ENCODE measurements at places on chromosomes 16 and 17. TPM values are rescaled to one million over a fixed set of nuclear protein-coding genes. Genes with fewer than 3 reads are reported as not detected.

Gene C16orf95
- polyA plus RNA-seq: 4.0 TPM

DNA sequence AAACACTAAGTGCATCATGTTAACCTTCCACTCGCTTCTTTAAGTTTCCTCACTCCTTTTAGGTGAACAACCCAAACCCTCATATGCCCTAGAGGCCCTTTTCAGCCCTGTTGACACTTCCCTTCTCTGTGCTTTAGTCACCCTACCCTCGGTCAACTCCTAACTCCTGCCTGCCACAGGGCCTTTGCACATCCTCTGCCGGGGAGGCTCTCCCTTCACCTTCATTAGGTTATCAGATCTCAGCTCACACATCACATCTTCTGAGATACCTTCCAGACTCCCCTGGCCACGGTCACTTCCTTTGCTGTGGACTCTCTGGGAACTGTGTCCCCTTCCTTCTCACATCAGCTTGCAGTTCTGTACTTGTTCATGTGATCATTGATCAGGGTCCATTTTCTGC, 574.4 kb downstream of the MAF start:
- DNase-seq: no peak

DNA sequence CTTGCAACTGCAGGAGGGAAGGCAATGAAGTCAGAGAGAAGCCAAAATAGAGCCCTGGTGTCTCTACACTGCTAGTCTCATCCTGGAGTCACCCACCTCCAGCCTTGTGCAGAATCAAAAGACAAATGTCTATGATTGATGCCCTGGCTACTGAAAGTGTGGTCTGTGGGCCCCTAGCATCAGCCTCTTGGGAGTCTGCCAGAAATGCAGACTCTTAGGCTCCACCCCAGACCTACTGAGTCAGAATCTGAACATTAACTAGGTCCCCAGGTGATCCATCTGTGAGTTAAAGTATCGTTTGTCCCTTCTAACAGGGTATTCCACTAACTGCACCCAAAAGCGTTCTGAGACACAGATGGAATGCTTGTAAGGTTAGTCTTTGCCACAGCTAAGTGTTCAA, 21.2 kb downstream of the EARS2 start:
- DNase-seq: no peak

DNA sequence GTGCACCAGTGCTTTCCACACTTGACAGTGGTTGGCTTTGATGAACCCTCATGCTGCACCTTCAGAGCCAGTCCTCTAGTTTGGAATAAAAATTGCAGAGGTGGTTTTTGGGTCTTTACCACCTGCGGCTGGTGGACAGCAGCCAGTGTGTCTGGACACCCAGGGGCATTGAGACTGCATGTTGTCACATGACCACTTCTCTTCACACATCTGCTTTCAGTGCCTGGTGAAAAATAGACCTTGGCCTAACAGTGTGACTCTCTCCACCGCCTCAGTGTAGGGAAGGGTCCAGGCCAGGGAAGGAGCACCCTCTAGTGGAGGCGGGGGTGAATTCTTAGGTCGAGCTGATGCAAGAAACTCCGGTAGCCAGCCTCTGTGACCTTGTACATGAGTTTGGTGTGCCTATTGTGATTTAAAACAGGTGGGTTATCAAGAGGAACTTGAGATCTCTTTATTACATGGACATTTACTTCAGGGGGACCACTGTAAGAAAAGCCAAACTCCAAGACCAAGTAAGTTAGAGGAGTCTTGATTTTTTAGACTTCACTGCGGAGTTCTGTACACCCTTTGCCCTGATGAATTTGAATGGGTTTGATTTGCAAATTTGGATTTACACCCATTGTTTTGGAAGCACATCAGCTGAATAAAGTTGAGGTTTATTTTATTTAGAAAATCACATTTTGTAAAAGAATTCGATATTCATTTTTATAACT, 17.9 kb downstream of the GOSR2 start:
- DNase-seq: peak; percentile 75

- no peak for DNase-seq
Measured at GRCh38 chr16:76386784-76387183, 109.6 kb downstream of the CNTNAP4 start.

Gene TK1
- 27.3 TPM for polyA plus RNA-seq

Gene FNDC8
- polyA plus RNA-seq: 0.30 TPM

Gene HBA2
- 1,018 TPM for polyA plus RNA-seq

Gene KRTAP29-1
- not detected for polyA plus RNA-seq

Gene SYT17
- 10.5 TPM for polyA plus RNA-seq

- DNase-seq: peak; percentile 27
Measured at GRCh38 chr16:74565378-74565777, 41.5 kb downstream of the GLG1 start.

DNA sequence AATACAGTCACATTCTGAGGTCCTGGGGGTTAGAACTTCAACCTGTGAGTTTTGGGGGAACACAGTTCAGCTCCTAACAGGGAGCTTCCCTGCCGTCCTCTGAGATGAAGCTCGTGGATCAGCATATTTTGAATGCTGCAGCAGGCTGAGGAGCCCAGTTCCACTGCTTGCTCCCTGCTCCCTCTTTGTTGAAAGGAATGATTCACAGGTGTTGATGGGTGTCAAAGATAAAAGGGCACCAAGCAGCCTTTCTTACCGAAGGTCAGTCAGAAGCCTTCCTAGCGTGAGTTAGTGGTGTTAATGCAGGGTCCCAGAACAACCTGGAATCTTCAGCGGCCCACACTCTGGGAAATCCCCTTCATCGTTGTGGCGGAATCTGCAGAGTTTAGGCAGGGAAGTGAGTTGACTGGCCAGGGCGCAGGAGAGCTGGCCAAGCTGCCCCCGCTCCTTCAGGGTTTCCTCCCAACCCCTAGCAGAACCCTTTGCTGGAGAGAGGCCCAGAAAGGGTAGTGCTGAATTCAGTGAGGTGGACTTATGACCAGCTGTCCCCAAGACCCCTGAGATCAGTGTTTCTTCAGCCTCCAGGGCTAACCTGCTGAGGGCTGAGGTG, 114.8 kb downstream of the GNAO1 start:
- DNase-seq: no peak

DNA sequence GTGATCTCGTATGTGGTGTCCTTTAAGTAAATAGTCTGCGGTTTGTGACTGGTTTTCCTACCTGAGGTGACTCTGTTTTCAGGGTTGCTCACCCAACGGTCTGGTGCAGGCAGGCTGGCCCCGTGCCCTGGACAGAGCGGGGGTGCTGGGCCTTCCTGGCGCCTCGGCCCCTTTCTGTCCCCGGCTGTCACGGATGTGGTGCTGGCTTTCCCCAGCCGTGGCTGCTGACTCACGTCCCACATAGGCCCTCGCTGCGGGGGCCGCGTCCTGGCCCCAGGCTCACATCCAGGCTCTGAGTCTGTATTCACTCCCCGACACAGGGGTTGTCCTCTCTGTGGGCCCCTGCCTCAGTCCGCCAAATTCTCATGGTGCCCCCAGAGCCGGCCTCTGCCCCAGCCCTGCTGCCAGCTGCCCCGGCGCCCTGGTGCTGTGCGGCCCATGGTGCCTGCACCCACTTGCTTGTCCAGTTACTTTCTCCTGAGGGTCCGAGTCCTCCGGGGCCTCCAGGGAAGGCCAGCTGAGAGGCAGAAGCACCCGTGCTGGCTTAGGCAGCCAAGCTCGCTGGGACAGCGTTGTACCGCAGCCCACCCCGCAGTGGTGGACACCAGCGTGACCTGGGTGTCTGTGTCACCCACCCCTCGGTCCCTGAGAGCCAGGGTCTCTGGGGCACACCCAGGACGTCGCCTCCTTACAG, 5.9 kb downstream of the CHMP6 start:
- no peak for DNase-seq

GRCh38 chr16:60241671-60242070, 1507.6 kb upstream of the GOT2 start:
- no peak for DNase-seq

DNA sequence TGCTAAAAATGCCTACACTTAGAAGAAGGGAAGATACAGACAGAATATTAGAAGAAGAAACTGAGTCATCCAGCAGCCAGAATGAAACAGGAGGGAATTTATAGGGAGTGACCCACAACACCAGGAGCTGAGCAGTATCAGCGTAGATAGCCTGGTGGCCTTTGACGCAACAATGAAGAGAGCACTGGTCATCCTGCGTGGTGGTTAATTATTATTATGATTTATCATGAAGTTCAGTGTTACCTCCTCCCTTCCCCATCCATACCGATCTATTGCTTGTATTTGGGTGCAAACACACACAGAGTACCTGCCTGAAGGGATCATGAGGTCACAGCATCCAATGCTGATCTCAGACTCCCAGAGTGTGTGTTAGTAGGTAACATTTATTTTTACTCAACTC, 38.5 kb downstream of the ERCC4 start:
- no peak for DNase-seq

DNA sequence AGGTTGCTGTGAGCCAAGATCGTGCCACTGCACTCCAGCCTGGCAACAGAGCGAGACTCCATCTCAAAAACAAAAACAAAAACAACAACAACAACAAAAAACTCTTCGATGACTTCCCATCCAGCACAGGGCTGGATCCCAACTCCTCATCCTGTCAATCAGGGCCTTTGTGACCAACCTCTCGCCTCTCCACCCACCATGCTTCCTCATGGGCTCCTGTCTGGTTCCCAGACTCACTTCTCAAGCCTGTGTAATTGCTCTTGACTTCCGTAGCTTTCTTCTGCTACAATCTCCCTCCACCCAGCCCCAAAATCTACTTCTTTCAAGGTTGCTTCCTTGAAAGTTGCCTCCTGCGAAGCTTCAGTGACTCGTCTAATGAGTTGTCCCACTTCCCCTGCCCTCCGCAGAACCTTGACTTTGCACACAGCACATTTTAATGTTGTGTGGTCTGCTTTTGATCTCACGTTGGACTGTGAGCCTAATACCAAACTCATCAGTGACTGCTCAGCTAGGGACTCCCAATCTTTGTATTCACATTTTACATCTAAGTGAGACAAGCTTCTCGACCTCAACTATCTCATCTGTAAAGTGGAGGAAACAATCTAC, 936 bp upstream of the RASL10B start:
- no peak for DNase-seq
